ENCODE measurements at places on chromosomes 1 and 21.
A peak's percentile ranks its signal among the peaks of the same experiment; 100 is the strongest.

- DNase-seq: no peak
Observed at GRCh38 chr1:214997685-214998084, 84.9 kb upstream of the KCNK2 start.

GRCh38 chr1:117531222-117531621, 74.6 kb upstream of the TENT5C start:
- DNase-seq: no peak

GRCh38 chr1:150604226-150604588, 24.8 kb upstream of the MCL1 start:
- DNase-seq: no peak

DNA sequence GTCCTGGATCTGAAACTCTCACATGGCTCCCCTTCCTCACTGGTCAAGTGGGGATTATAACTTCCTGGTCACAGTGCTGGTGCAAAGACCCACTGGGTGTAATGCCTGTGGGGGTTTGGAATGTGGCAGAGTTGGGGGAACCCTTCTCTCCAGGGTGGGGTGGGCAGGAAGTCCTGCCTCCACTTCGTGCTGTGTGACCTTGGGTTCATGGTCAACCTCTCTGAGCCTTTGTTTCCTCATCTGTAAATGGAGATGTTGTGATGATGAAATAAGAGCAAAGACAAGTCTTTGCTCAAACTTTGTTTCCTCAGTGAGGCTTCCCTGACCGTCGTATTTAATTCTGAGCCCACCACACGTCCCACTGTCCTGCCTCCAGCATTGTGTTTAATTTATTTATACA, 564.7 kb downstream of the PTPRU start:
- DNase-seq: no peak

DNA sequence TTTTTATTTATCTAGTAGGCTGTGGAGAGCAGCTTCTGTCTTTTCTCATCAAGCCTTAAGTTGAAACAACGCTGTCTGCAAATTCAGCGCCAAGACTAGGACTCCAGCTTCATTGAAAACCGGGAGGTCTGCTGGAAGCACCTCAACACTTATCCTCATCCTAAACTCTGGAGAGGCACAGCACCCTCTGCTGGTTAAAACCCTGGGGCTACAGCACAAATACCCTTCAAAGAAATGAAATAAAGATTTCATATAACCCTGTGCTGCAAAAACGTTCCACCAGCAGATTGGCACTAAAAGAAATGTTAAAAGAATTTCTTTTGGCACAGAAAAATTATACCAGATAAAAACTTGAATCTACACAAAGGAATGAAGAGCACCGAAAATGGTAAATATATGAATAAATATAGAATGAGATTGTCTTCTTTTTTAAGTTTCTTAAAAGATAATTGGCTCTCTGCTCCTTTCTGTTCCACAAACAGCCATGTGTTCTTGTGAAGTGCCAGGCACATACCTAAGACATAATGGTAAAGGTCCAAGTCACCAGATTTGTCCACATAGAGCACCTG, 227.7 kb upstream of the SAMSN1 start:
- DNase-seq: peak; percentile 43

- DNase-seq: peak; percentile 95
Observed at GRCh38 chr1:40897513-40897912, 35.4 kb upstream of the CITED4 start.

DNA sequence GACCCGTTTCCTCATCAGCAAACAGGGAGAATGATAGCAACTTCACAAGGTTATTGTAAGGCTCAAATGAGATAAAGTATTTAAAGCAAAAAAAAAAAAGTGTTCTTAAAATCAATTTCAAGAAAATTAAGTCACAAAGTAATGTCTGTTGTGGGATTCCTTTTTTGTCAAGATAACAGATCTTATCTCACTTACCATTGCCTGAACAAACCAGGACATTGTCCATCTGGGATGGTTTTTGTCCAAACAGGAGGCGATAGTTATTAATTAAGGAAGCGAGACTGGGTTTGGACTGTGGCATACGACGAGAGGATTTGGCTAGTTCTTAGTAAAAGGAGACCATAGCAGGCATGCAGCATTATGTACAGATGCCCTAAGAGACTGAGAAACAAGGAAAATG, 458.4 kb downstream of the SMYD3 start:
- DNase-seq: no peak

GRCh38 chr1:47664356-47664755, 226.5 kb downstream of the FOXD2 start:
- no peak for DNase-seq

- DNase-seq: no peak
Observed at GRCh38 chr1:208369658-208370057, 125.5 kb upstream of the PLXNA2 start.

GRCh38 chr21:18801468-18801867, 397.9 kb upstream of the TMPRSS15 start:
- no peak for DNase-seq
